Fibroblast of skin of back (primary cell): ENCODE measurements at places on chromosomes 5 and 9.

DNA sequence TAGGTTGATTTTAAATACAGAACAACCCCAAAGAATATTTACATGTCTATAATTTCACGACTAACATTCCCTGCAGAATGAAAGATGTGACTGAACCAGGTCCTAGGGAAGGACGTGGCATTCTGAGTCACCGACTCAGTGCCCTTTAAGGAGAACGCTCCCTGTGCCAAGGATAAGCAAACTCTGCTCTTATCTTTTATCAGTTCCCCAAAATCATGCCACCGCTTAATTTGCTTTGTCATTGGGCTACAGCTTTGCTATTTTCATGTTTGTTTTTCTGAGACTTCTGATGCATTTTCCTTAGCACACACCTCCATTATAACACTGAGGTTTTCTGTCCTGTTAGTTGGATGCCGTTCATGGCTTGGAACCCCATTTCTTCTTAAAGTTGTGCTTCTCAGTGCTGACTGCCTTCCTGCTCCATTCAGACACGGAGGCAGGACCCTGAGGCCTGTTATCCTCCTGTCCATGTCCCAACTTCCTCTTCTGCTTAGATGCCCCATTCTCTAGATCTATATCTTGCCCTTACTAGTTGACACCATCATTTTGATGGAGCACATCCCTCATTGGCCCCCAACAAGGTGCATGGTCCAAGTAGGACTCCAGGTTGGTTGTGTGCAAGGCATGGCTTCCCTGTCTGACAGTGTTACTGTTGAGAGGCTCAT, 11.2 kb upstream of the SEMA4D start:
- DNase-seq: no peak

- peak; percentile 41 for DNase-seq
Observed at GRCh38 chr5:73266925-73267765, 94.2 kb downstream of the TMEM174 start.

DNA sequence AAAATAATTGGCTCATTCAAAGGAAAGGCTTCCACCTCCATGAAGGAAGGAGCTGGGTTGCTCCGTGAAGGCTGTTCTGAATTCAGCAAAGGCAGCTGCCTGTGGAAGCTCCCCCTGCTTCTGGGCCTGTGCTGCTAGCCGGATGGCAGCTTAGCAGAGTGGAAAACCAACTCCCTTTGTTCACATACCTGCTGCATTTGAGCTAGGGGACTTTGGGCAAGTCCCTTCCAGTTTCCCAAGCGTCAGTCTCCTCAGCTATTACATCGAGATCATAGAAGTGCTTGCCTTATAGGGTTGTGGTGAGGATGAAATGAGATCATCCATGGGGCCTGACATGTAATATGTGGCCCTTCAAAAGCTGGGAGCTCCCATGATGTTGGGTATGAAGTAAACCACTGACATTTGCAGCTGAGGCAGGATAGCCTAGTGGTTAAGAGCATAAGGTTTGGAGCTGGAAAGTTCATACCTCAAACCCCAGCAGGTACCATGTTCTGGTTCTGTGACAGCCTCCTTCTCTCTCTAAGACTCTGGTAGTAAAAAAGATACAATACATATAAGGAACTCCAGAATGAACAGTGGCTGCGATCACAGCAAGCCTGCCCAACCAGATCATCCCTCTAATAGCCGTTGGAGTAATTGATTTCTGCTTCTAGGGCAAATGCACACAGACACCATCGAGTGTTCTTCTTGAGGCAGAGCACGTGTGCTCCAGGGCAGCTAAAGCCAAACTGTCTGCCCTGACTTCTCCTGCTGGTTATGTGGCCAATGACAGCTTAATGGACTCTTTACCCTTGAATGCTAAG, 11.0 kb upstream of the DENND1A start:
- no peak for DNase-seq

DNA sequence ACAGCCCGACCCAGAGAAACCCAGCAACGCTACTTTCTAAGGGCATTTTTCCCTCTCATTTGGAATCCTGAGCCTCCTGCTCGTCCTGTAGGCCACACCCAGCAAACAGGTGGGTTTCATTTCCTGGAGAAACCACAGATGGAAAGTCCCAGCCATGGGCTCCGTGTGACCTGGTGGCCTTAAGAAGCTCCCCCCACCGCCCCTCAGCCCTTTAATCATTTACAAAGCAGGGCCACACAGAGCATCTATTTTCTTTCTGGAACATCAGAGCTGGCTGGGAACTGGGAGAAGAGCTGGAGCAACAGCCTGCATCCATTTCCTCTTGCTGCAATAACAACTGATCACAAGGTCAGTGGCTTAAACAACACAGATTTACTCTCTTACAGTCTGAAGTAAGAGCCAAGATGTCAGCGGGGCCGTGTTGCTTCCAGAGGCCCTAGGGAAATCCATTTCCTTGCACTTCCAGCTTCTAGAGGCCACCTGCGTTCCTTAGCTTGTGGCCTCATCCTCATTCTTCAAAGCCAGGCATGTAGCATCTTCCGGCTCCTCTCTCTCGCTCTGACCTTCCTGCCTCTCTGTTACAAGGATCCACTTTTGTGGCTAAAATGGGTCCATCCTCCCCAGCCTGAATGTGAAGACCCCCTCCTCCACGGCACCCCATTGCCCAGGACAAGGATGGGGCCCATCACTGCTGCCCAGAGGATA, 40.5 kb downstream of the C9orf50 start:
- no peak for DNase-seq

GRCh38 chr9:105205787-105206495, 38.5 kb upstream of the SLC44A1 start:
- DNase-seq: peak; percentile 40

DNA sequence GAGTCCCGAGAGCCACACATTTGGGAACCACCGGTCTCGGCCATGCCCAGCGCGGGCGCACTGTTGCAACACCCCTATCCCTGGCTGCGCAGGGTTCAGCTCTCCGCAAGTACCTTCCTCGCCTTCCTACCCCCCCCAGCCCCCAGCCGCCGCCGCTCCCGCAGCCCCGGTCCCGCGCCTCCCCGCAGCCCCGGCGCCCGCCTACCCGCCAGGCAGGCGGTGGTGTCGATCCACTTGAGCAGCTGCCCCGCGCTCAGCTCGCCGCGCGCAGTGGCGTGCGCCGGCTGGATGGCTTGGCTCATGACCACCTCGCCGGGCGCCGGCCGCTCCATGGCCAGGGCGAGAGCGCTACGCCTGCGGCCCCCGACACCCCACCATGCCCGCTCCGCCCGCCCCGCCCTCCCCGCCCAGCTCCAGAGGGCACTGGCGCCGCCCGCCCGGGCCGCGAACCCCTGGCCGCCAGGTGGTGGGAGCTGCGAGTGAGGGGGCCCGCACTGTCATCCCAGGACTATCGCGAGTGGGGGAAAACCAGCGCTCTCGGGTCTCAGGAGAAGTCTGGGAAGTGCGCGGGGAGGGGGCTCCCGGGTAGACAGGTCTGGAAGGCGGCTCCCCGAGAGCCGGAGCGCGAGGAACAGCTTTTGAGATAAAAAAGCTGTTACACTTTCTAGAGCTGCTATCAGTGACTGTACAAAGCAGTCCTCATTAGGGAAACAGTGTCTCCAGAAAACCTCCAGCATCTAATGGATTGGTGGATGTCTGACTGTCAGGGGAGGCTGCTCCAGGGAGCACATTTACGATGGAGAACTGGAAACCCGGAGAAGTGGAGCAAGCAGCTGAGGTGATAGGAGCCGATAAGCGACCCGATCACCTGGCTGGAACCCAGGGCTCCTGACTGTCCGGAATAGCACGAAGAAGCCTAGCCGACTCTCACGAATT, at the start of gene ACOT12:
Gene ACOT12, minus strand, starts transcription at position 352 of the 936 bp plus-strand sequence. Its CDS starts 20 bp downstream, at position 332.
- DNase-seq: peak; percentile 19

DNA sequence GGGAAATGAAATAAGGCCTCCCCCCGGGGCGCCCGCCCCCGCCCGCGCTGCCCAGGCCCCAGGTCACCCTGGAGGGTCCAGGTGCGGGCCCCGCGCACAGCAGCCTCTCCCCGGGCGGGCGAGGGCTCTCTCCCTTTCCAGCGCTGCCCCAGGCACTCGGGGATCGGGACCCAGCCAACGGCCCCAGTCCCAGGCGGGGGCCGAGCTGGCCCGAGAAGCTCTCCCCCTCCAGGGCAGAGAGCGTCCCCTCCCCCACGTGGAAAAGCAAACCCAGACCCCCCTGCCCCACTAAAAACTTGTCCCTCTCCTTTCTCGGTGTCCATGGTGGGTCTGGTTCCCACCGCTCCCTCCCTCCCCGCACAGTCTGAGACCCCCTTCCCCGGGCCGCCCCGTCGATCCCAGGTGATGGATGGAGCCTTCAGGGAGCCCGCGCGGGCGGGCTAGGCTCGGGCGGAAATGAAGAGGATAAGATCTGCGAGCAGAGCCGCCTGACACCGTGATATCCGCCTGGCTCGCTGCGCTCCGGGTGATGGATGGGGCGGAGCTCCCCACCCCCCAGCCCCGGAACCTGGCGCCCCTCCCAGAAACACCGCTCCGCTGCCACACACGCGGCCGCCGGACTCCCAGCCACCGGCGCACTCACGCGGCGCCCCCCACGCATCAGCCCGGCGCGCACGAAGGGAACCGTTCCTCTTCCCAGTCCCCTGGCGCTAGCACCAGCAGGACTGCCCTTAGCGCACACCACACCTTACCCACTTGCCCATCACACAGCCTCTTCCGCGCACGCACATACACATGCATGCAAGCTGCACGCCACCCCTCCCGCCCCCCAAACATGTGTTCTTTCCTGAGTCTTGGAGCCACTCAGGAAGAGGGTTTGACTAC, 81.7 kb upstream of the ZBTB43 start:
- DNase-seq: peak; percentile 16

- no peak for DNase-seq
Observed at GRCh38 chr5:142032747-142033631, 20.2 kb upstream of the GNPDA1 start.

DNA sequence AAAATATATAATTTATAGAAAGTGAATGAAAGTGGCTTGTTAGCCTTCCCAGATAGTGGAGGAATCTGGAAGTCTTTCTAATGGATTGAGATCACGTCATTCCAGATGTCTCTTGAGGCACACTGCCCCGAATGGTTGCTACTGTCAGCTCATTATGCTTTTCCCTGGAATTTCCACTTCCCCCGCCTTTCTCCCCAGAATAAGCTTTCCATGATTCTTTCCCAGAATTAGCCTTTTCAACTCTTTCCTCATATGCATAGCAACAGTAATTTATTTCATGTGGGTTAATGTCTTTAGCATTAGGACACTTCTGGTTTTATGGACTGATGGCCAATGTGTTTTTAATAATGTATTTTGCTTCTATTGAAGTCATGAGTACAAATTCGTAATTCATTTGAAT, 81.5 kb downstream of the PALM2AKAP2 start:
- DNase-seq: peak; percentile 75

DNA sequence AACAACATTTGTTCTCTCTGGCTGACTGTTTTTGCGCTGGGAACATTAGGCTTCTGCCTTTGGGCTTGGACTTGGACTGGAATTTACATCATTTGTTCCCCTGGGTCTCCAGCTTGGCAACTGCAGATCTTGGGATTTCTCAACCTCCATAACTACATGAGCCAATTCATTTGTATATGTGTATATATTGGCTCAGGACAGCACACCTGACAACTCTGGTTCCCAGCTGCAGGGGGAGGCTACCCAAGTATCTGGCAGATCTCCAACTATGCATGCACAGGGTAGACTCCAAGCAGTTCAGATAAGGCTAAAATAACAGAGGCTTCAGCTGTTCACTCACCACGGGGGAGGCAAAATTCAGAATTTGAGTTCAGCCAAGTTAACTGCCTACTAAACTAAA, 31.6 kb upstream of the F2RL1 start:
- DNase-seq: peak; percentile 48

DNA sequence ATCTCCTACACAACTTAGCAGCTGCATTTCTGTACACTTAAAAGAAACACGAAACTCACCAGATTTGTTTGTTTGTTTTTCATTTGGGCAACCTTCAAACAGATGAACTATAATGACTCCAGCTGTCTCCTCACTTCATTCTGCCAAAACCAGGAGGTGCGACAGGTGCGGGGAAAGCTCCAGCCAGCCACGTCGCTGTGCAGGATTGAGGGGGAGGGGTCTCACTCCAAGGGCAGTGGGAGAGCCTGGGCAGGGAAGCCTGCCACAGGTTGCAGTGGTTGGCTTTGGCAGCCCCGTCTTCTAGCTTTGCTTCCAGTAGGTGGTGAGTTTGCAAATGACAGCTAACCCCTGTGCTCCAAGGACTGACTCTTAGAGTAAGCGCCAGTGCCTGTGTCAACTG, 215.8 kb downstream of the CEMIP2 start:
- no peak for DNase-seq

- DNase-seq: no peak
Observed at GRCh38 chr9:76463211-76463610, 4.2 kb downstream of the GCNT1 start.

DNA sequence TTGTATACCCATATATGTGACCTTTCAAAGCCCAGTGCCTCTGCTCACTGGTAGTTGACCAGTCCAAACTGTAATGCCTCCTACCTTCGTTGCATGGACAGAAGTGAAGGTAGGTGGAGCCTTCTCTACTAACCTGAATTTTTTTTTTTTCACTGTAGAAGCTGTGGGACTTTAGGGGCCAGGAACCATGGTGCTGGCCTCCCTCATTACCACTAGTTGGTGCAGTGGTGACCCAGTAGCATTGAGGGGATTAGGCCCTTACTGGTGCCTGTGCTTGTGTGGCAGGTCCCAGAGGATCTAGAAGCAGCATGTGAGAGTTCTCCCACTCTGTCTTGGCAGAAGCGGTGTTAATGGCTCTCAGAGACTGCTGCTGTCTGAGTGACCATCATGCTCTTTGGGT, 2.3 kb downstream of the RALGPS1 start:
- no peak for DNase-seq

- peak; percentile 69 for DNase-seq
Observed at GRCh38 chr5:127609957-127610356, 38.9 kb upstream of the CTXN3 start.

GRCh38 chr5:96388176-96388575, 44.9 kb downstream of the PCSK1 start:
- peak; percentile 60 for DNase-seq

DNA sequence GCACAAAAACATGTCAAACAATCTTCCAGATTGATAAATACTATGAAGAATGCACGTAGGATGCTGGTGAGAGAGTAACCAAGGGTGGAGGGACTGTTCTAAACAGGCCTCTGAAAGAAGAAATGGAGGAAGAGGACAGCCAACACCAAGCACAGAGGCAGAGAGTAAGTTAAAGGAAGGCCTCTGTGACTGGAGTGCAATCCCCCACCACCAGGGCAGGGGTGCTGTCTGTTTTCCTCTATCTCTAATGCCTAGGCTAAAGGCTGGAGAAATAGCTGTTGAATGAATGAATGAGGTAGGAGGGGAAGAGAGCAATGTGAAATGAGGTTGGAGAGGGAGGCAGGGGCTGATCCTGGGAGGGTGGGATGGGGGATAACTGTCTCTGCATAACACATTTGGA, 88.9 kb downstream of the ANKRD55 start:
- DNase-seq: no peak

- DNase-seq: no peak
Observed at GRCh38 chr9:21970800-21971640, 23.2 kb downstream of the CDKN2A start.

- DNase-seq: no peak
Observed at GRCh38 chr5:171633776-171634470, 151.7 kb upstream of the SMIM23 start.

- no peak for DNase-seq
Observed at GRCh38 chr5:129395247-129395646, 64.9 kb upstream of the ADAMTS19 start.
